ENCODE measurements at places on chromosomes 6 and 20.

DNA sequence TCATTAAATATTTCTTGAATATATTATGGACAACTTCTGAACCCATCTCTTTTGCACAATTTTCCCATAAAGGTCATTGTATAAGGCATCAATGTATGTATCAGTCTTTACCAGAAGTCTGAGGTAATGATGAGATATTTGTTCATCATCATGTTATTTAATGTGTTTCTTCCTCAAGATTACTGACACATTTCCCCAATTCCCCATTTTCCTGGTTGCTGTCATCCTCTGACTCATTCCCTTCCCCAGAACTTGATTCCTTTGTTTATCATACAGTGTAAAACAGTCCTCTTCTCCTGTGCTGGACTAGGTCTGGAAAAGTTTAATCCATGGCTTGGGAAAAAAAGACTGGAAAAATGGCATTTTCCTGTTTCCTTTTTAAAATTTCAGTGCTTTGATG, 107.9 kb upstream of the FLRT3 start:
- peak; percentile 42 for DNase-seq

GRCh38 chr6:40054186-40054585, 119.9 kb upstream of the MOCS1 start:
- no peak for DNase-seq

DNA sequence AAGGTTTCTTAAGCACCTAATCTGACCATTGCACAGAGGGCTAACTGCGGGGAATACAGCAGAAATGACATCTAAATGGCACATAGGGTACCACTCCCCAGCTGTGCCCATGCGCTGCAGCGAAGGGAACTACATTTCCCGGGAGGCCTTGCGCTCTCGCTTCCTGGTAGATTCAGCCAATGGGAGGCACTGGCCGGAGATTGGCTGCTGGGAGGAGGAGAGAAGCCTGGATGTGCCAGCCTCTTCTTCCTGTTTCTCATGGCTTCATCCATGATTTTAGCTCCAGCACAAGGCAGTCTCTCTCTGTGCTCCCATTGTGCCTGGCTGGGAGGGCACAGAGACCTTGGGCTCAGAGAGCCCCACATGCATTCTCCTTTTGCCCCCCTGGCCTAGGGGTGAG, 101.7 kb upstream of the FOXA2 start:
- peak; percentile 73 for DNase-seq

GRCh38 chr6:122969999-122970533, 26.0 kb upstream of the CLVS2 start:
- no peak for DNase-seq

DNA sequence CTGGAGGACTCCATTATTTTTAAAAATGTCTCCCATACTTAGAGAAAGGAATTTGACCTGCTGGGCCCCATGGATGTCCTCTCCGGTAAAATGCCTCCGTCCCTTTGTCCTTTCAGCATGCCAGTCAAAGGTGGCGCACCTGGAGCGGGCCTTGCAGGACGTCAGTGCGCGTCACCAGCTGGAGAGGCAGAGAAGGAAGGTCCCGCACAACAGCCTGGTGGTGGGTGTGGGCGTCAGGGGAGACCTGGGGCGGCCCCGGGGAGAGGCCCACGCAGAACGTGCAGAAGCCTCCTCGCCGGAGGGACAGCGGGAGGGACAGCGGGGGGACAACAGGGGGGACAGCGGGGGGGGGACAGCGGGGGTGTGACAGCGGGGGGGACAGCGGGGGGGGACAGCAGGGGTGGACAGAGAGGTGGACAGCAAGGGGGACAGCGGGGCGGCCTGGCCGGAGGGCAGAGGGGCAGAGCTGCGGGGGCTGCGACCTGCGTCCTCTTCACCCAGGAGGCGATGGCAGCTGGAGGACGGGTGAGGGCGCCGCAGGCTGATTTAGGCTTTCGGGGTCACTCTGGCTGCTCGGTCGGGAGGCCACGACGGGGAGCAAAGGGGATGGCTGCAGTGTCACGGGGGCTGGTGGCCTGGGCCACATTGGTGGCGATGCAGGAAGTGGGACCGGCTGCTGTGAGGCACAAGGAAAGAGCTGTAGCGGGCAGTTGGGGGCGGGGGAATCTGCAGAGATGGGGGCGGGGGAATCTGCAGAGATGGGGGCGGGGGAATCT, 859 bp upstream of the KIF25 start:
- no peak for DNase-seq

DNA sequence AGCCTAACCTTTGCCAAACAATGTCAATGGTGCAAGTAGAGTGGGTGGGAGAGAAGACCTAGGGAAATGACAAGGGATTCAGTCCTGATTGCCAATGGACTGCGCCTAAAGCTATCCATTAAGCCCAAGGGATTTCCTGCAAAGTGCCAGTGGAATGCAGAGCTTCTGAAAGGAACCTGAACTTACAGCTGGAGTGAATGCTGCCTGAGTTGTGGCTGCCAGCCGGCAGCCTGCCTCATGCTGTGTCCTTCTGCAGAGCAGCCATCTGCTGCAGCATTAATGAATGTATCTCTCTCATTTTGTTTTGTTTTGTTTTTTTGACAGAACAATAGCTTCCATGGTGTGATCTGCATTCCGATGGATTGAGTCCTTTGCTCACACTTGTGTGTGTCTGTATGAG, 44.7 kb downstream of the SLC35F1 start:
- DNase-seq, result no peak

DNA sequence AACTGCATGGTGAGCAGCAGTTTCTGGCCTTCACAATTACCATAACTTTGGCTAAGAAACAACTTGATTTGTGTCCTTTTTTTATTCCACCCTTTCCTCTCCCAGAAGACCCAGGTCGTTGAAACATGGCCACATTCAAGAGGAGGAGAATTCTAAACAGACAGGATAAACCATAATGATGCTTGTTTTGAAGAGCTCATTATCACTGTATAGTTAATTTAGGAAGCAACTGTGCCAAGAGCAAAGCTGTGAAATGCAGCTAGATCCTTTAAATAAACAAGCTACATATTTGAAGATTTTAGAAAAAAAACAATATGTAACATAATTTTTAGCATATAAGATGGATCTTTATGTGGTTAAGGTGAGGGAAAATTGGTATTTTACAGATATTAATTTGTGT, 104.5 kb downstream of the KLHL32 start:
- DNase-seq, result no peak

DNA sequence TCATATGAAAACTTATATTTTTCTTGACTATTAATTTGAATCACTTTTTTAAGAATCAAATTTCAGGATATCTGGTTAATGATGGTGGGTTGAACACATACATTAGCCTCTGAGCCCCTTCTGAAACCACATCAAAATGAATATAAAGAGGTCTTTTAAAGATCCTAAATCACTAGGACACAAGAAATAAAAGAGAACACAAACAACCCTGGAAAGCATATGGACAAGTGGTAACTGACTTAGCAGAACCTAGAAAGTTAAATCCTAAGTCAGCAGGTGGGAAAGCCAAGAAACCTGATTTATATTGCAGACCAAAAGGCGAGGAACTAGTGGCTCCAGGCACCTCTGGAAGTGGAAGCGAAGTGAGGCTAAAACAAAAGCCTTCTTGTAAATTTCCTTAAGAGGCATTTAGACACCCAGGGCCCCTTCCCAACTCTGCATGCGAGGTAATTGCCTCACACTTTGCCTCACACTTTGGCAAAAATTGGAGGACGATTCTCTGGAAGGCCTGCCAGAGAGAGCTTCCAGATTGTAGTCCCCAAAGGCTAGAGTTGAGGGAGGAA, 293.9 kb downstream of the KHDC1L start:
- DNase-seq, result no peak

DNA sequence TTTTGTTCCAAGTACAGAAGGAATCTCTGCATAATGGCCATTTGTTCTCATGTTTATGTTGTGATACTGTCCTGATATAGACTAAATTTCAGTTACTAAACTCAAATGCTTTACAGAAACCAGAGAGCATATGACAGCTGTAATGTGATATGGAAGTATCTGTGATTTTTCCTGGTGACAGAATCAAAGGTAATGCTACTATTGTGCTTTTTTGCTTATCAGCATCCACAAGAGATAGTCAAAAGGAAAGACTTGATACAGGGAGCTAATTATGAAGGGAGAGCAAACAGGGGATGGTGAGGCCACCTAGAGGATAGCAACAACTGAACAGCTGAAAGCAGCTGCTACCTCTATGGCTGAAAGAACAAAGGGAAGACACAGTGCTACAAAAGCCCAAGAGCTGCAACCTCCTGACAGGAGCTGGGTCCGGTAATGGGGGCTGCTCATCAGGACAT, 181.4 kb downstream of the PHF3 start:
- DNase-seq, result peak; percentile 29

DNA sequence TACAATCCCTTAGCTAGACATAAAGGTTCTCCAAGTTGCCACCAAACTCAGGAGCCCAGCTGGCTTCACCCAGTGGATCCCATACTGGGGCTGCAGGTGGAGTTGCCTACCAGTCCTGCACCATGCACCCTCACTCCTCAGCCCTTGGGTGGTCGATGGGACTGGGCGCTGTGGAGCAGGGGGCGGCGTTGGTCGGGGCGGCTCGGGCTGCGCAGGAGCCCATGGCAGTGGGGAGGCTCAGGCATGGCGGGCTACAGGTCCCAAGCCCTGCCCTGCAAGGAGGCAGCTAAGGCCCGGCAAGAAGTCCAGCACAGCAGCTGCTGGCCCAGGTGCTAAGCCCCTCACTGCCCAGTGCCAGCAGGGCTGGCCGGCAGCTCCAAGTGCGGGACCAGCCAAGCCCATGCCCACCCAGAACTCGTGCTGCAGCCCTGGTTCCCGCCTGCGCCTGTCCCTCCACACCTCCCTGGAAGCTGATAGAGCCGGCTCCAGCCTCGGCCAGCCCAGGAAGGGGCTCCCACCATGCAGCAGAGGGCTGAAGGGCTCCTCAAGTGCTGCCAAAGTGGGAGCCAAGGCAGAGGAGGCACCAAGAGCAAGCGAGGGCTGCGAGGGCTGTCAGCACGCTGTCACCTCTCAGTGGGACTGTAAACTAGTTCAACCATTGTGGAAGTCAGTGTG, 912.1 kb downstream of the PHF3 start:
- DNase-seq, result no peak

DNA sequence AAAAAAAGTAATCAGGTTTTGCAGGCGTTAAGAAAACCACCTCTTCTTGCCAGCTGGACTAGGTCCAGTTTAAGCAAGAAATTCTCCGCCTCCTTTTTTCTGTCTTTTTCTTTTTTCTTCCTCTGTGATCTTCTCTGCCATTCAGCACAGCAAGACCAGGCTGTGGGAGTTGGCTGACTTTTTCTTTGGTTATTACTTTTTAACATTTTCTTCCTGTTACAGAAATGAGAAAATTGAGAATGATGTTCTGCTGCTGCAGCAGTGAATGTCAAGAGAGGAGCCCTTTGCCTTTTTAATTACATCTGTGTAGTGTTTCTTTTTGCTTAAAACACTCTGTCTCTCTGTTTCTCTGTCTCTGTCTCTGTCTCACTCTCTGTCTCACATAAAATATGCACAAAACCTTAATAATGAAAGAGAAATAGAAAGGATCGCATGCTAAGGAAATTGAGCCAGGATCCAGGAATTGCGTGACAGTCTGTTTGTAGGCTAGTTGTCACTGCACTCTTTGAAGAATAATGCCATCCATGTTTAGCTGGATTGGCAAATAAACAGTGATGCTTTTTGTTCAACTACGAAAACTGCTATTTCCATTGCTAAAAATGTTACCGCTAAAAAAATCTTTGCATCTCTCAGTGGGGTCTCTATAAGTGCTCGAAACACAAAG, 103.2 kb upstream of the SUPT3H start:
- no peak for DNase-seq

- peak; percentile 84 for DNase-seq
Measured at GRCh38 chr6:44071670-44072451, 55.4 kb downstream of the MRPL14 start.

DNA sequence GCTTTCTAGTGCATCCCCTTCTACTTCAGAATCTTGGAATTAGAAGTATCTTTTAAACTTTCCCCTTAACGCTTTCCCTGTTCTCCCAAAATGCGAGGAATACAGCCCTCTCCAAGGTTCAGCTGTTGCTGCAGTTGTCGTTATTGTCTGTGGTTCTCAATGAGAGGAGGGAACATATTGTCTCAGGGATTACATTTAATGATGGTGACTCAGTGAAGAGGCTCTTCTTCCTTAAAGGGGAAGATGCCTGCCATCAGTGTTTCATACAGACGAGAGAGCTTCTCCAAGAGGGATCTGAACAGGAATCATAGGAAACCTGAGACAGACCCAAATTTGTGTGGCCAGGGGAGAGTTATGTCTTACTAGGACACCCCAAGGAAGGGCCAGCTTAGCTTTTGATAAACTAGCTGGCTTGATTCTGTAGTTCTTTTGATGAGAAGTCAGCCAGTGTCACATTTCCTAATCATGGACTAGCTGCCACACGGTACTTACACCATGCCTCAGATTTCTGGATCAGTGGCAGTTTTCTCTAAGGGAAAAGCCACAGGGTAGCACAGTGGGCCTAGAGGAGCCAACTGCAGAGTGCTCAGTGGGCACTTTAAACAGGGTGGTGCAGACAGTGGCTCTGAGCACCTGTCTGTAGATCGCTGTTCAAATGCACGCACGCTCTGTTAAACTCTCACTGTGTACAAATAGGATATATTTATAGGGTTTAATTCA, 59.7 kb upstream of the TMEM181 start:
- DNase-seq, result no peak

GRCh38 chr20:33568378-33568777, 78.5 kb downstream of the CBFA2T2 start:
- no peak for DNase-seq

DNA sequence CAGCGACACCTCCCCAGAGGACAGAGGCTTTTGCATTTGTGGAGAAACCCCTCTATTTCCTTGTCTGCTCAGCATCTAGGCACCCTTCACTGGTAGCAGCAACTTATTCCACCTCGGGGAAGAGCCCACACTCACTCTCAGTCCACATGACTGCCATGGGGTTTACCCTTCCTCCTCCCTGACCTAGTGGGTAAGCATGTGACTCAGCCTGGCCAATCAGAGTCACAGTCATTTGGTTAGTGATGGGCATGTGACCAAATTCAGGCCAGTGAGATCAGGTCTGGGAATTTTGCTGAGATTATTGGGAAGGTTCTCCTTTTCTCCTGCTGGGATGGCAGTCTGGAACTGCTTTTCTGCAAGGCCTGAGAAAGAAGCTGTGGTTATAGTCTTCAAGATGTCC, 145.7 kb upstream of the PHACTR3 start:
- no peak for DNase-seq

GRCh38 chr6:137764464-137764863, 102.6 kb upstream of the TNFAIP3 start:
- no peak for DNase-seq

- no peak for DNase-seq
Measured at GRCh38 chr20:45047581-45048119, 53.3 kb downstream of the KCNS1 start.

GRCh38 chr6:147043994-147044477, 160.2 kb upstream of the STXBP5 start:
- DNase-seq, result peak; percentile 7

DNA sequence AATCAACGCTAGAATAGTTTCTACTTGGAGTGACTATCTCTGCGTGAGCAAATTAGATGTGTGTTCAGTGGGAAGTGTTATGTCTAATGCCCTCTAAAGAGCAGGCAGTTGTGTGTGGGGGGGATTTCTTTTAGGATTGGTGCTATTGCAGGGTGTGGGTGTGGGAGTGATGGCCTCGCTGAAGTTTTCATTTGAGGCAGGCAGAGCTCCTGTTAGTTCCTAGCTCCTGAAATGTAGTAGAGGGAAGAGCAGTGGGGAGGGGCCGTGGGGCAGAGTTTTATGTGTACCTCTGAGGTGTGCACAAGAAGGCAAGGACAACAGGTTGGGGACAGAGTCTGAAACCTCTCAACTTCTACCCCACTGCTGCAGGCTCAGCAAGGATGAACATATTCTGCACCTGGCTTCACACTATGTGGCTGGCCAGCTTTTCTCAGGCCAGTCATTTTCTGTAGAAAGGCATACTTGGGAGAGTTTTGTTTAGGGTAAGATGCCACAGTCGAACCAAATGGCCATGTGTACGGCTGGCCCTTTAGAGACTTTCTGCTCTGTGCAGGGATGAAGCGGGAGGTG, 229.2 kb upstream of the SUPT3H start:
- DNase-seq, result no peak

Measured in H4 (cell line).